Astrocyte of the cerebellum (primary cell): ENCODE measurements at places on chromosomes 2 and 18.

- no peak for DNase-seq
Measured at GRCh38 chr2:100036793-100037192, 105.6 kb downstream of the AFF3 start.

DNA sequence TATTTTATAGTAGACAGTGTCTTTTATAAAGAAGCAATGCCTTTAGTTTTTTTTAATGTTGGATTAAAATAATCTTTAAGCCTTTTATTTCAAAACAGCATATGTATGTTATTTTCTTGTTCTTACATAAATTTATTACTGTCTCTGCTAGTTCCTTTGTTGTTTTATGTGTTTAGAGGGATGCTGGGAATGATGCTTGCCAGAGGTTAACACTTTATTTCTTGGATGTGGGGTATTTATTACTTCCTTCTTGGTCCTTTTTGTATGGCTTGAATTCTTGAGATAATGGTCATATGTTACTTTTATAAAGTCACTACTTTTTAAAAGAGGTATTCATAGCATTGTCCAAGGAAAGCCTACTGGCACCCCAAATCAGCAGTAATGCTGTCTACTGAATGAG, 63.1 kb downstream of the ANKRD12 start:
- DNase-seq = no peak

- no peak for DNase-seq
Measured at GRCh38 chr2:240147911-240148587, 7.6 kb upstream of the OTOS start.

DNA sequence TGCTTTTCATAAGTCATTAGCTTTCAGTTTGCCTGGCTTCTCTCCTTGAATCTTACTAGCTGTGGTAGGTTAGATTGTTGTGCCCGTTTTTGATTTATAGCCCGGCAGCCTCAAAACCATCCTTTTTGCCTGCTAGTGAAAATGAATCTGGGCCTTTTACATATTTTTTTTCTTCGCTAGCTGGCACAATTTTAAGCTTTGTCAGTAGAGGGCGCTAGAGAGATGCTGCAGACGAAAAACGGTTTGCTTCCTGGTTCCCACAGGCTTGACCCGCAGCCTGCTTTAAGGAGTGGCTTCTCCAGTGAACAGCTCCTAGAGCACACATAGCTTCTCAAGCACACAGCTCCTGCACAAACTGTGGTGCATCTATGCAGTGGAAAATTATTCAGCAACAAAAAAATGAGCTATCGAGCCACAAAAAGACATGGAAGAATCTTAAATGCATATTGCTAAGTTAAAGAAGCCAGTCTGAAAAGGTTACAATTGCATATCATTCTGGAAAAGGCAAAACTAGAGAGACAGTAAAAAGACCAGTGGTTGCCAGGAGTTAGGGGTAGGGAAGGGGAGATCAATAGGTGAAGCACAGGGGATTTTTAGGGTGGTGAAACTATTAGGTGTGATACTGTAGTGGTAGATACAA, 47.9 kb downstream of the E2F6 start:
- no peak for DNase-seq

GRCh38 chr2:160409480-160409879, 84.1 kb downstream of the RBMS1 start:
- no peak for DNase-seq

DNA sequence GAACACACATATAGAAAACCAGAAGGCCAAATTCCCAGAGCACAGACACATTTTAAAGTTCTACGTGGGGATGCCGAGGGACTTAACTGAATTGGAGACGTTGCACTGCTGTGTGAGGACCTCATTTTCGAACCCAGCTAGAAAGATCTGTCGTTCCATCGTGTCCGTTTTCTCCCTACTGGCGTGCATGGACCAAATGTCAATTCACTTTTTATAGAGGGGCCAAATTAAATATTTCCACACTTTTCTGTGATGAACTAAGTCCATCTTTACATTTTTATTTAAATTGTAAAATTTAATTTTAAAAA, 692 bp upstream of the TSHZ1 start:
- DNase-seq = no peak

DNA sequence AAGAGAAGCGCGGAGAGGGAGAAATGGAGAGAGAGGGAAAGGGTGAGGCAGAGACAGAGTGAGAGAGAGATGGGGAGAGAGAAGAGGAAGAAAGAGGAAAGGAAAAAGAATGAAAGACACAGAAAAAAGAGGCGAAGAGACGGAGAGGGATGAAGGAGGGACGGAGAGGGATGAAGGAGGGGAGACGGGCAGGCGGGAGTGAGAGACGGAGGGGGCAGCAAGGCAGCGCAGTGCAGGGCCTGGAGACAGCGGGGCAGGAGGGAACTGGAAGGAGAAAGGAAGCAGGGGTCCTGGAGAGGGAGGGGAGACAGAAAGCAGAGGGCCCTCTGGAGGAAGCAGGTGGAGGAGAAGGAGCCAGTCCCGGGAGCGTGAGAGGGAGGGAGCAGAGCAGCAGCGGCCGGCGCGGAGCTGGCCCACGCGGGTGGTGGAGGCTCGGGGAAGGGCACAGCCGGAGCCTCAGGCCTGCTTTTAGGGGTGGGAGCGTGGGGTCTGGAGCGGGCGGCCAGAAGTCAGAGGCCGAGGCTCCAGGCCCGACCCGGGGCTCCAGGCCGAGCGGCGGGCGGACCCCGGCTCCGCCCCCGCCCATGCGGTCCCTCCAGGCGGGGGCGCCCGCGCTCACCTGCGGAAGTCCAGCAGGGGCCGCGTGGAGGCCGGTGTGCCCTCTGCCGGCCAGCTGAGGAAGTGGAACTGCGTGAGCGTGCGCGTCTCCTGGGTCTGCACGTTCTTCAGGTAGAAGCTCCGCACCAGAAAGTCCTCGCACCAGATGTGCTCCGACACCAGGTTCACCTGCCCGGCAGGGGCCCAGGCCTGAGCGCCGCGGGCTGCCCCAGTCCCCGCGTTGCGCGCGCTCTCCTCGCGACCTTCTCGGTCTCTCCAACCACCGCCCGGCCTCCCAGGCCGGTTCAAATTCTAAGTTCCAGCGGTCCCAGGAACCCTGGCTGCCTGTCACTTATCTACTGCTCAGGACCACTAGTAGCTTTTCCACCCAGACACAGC, 14.5 kb downstream of the PTPRN start:
- DNase-seq = peak; percentile 40

- no peak for DNase-seq
Measured at GRCh38 chr18:41145516-41145915, 809.5 kb upstream of the PIK3C3 start.

GRCh38 chr2:38509314-38509946, 93.3 kb downstream of the HNRNPLL start:
- peak; percentile 71 for DNase-seq

- DNase-seq = no peak
Measured at GRCh38 chr2:144941743-144942488, 422.0 kb upstream of the ZEB2 start.

DNA sequence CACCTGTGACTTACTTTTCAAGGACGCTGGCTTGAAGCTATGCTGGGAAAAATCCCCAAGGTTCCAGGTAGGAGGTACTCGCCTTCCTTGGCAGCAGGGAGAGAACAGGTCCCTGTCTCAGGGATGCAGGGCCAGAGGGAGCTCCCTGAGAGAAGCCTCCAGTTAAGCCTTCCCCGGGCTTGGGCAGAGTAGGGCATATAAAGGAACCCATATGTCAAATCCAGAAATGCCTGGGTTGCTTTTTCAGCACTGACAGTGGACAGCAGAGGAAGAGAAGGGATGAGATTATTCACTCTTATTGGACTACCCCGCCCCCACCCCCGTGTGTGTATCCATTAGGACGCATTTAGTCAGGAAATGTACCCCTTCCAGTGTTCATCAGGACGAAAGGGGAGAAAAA, 89.3 kb upstream of the TEX51 start:
- no peak for DNase-seq

DNA sequence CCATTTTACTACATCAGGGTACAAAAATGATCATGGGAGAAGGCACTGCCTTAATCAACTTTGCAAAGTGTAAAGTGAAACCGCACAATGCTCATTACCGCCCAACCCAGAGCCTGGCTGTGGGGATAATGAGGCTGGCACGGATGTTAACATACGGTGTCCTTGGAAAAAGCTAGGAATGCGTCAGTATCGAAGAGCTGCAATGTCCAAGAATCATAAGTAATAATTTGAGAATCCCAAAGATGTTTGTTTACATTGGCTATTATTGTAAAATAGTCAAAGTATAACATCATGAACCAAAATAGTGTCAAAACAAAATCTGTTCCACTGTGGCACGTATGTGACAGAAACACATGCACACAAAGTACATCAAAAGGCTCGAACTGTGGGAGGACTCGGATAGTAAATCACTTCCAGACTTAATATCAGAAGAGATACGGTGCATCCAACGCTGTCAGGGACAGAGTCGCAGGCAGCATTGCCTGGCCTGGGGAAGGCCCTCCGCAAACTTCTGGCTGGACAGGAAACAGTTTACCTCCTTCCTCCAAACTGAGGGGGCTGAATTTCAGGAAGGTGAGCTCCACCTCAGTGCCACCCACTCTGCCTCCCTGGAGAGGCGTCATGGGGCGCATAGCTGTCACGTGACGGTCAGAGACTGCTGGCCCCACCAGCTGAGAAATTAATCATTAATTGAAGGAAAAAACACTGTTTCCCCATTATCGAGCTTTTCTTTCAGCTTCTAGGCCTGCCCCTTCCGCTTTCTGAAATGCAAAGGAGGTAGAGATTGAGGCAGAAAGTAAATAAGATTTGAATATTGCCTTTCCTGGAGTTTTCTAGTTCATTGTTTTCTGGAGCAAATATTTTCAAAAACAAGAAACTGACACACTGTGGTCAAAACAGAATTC, 1.8 kb upstream of the ID2 start:
- DNase-seq = no peak

- no peak for DNase-seq
Measured at GRCh38 chr18:56285387-56286065, 352.9 kb downstream of the TXNL1 start.

DNA sequence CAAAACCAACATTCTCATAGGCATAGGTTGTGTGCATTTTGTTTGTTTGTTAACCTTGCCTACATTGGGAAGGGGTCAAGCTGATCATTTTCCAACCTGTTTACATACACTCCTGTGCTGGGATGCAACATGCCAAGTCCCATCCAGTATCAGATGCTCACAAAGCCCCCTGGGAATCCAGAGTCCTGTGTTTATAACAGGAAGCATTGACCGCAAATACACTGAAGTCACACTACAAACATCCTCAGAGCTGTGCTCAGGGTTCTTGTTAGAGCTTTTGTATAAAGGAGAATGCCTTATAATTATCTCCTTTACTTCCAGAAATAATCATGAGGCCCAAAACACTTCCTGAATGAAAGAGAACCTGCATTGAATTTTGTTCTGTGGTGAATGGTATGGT, 488.7 kb upstream of the TCF4 start:
- DNase-seq = no peak

GRCh38 chr18:1760901-1761300, 810.4 kb downstream of the METTL4 start:
- DNase-seq = no peak

DNA sequence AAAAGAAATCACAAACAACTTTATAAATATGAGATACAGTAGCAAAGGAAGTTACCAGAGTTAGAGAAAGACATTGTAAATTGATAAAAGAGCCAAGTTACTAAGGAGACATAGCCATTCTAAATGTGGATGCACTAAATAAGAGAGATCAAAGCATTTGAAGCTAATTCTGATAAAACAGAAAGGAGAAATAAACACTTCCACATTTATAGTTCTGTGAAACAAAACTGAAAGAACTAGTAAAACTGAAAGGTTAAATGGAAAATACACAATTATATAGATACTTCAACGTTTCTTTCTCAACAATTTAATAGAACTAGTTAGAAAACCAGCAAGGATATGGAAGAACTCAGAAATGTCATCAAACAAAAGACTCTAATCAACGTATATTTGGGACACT, 309.0 kb upstream of the CDH2 start:
- no peak for DNase-seq

GRCh38 chr2:109170645-109171044, 41.6 kb downstream of the SH3RF3 start:
- no peak for DNase-seq

GRCh38 chr2:201432038-201432620, 19.1 kb downstream of the TRAK2 start:
- DNase-seq = no peak

GRCh38 chr18:49988101-49988500, 174.8 kb upstream of the ACAA2 start:
- DNase-seq = no peak

DNA sequence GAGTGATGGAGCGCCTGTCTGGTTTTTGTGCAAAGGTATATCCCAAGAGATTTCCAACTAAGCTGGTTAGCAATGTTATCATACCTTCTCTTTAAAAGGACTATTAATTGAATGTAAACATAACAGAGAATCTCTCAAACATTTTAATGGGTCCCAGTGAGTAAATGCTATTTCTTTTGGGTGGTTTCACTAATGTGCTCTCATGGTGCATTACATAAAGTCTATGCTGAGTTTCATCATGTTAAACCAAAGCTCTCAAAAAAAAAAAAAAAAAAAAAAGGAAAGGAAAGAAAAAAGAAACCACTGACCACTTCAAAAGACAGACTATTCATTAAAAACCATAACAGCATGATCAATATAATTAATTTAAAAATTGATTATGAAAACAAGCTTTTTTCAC, 119.1 kb upstream of the SCN1A start:
- DNase-seq = no peak

GRCh38 chr2:144424559-144425240, 95.2 kb downstream of the ZEB2 start:
- DNase-seq = no peak

DNA sequence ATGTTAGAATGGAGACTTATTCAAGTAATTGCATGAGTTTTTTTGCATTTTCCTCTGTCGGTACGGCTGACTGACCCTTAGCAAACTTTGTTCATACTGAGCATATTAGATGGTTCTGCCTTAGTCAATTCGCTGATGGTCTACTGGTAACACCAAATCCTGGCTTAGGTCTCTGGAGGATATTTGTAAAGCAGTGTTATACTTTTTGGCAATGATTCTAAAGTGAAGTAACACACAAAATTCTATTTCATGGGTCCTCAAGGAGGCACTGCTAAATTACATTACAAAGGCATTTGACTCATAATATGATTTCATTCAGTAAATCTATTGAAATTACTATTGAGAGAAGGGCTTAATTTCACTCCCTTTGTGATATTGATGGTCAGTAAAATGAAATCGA, 246.8 kb upstream of the RASGRP3 start:
- DNase-seq = no peak

- peak; percentile 98 for DNase-seq
Measured at GRCh38 chr2:44100351-44100750, 68.3 kb upstream of the PPM1B start.

- DNase-seq = no peak
Measured at GRCh38 chr18:54173980-54174630, 50.4 kb downstream of the MBD2 start.

DNA sequence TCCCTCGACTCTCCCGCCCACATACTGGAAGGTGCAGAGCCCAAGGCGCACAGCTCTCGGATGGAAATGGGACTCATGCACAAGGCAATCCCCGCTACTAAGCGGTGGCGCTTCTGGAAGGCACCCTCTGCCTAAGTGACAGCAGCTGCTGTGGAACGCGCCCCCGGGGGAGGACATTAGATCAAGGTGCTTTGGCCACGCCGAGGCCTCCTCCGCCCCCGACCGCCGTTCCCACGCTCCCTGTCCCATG, 202 bp downstream of the MCEE start:
- DNase-seq = peak; percentile 5

- DNase-seq = no peak
Measured at GRCh38 chr2:161570424-161571050, 53.7 kb upstream of the SLC4A10 start.

GRCh38 chr18:12656605-12656937, 1.3 kb downstream of the SPIRE1 start:
- DNase-seq = no peak

GRCh38 chr2:30257266-30258214, 26.2 kb downstream of the LBH start:
- no peak for DNase-seq

GRCh38 chr2:19722531-19722971, 179.2 kb downstream of the TTC32 start:
- no peak for DNase-seq
